Lung (tissue), 17 donors: ENCODE measurements at places on chromosomes 4 and X. TPM values are rescaled to one million over a fixed set of nuclear protein-coding genes. Genes with fewer than 3 reads are reported as not detected.

GRCh38 chrX:98065151-98065550 is 1181.4 kb downstream of the RPA4 start:
- H3K4me3 ChIP-seq, result no peak overlapping the region
- H3K27ac ChIP-seq, result no peak overlapping the region
- H3K27me3 ChIP-seq, result peaks cover 20% of the 10 kb centered on the region

DNA sequence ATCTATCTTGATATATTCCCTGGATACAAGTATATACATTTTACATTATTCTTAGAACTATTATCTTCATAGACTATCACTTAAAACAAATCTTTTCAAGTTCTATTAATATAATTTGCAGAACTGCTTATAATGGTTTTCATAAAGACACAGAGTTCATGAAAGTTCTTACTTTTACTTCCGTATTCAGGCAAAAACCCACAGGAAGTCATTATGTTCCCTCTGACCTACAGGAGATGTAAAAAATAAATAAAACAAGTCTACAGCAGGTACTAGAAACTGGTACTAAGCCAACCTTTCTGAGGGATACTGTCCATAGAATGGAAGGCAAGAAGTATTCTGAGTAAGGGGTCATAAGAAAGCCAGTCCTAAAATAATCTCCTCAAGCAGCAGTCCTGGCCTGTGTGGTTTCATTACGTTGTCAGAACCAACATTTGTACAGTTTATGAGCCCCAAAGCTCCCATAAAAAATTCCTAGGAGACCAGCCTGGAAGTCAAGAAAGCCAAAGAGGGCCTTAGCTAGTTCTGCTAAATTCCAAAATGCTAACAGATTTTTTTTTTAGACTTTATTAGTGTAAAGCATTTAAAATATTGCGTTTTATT is 68.6 kb downstream of the CAMK2D start:
- no peak overlapping the region for H3K4me3 ChIP-seq
- H3K4me1 ChIP-seq, result peaks cover 31% of the 10 kb centered on the region
- no peaks in the 10 kb centered on the region for H3K27me3 ChIP-seq
- H3K36me3 ChIP-seq, result peaks cover 2% of the 10 kb centered on the region
- no peak overlapping the region for H3K27ac ChIP-seq
- DNase-seq, result no peak

- no peaks in the 10 kb centered on the region for H3K27me3 ChIP-seq
- H3K27ac ChIP-seq, result no peak overlapping the region
- H3K36me3 ChIP-seq, result no peaks in the 10 kb centered on the region
- no peaks in the 10 kb centered on the region for H3K4me1 ChIP-seq
Observed at GRCh38 chr4:91758487-91758886, 545.3 kb upstream of the GRID2 start.

Gene FRAS1
- 53.8 TPM for total RNA-seq

GRCh38 chrX:109943740-109944092 is 59.2 kb upstream of the TMEM164 start:
- H3K4me1 ChIP-seq, result no peaks in the 10 kb centered on the region
- DNase-seq, result no peak
- no peak overlapping the region for H3K27ac ChIP-seq
- no peaks in the 10 kb centered on the region for H3K36me3 ChIP-seq
- peaks cover 22% of the 10 kb centered on the region for H3K27me3 ChIP-seq

DNA sequence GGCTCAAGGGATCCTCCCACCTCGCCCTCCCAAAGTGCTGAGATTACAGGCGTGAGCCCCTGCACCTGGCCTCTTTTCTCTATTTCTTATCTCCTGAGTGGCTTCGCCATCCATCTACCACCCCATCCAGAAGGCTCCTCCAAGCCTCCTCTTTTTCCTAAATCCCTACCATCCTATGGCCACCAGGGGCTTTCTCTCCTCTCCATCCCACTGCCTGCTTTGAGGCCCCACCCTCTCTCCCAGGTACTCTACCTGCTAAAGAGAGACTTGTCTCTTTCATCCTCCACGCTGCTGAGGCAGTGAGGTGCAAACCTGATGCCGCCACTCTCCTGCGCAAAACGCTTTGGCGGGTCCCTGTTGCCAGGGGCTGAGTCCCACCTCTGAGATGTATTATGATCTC is 7.0 kb downstream of the RS1 start:
- no peak overlapping the region for H3K27ac ChIP-seq
- no peak for DNase-seq
- no peaks in the 10 kb centered on the region for H3K27me3 ChIP-seq
- no peaks in the 10 kb centered on the region for H3K4me1 ChIP-seq

GRCh38 chrX:47078129-47079043 is at the start of gene RGN:
RGN (plus strand) TSS chrX:47078443; CDS start chrX:47081145, 2,702 bp downstream.
- no peaks in the 10 kb centered on the region for H3K4me1 ChIP-seq
- peak within 1 kb of the TSS; percentile 5 for H3K27ac ChIP-seq
- H3K4me3 ChIP-seq, result peak within 1 kb of the TSS; percentile 8

DNA sequence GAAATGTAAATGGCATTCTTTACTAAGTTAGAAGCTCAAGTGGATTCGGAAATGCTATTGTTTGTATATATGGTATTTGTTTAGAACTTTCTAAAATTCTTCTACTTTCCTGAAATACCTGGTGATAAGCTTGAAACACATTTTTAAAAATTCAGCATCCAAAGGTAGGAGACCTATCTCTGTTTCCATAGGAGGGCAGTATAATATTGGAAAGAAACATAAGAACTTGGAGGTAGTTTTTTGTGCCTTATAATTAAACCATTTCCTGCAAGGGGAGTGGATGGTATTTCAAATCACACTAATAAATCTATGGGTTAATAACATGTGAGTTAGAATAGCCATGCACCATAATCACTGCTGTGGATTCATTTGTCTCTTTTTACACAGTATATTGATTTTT is 217.4 kb upstream of the AADAT start:
- H3K27me3 ChIP-seq, result no peaks in the 10 kb centered on the region
- H3K27ac ChIP-seq, result no peak overlapping the region
- no peak for DNase-seq
- no peaks in the 10 kb centered on the region for H3K4me1 ChIP-seq
- H3K36me3 ChIP-seq, result no peaks in the 10 kb centered on the region

Gene BEND4
- total RNA-seq, result 0.09 TPM

Gene MSMO1
- total RNA-seq, result 135 TPM

- H3K27ac ChIP-seq, result no peak overlapping the region
- no peak for DNase-seq
- H3K4me3 ChIP-seq, result no peak overlapping the region
- H3K4me1 ChIP-seq, result no peaks in the 10 kb centered on the region
- no peaks in the 10 kb centered on the region for H3K27me3 ChIP-seq
Observed at GRCh38 chr4:22780317-22780716, 87.6 kb downstream of the GBA3 start.

- H3K27ac ChIP-seq, result no peak overlapping the region
- H3K4me1 ChIP-seq, result no peaks in the 10 kb centered on the region
- no peak overlapping the region for H3K4me3 ChIP-seq
Observed at GRCh38 chr4:173703021-173703420, 173.0 kb upstream of the HAND2 start.

Gene TMEM144
- total RNA-seq, result 17.3 TPM

Gene CRMP1
- total RNA-seq, result 2.1 TPM

GRCh38 chr4:101155945-101156344 is 191.4 kb downstream of the PPP3CA start:
- no peaks in the 10 kb centered on the region for H3K4me1 ChIP-seq
- no peak overlapping the region for H3K27ac ChIP-seq
- no peak for DNase-seq

DNA sequence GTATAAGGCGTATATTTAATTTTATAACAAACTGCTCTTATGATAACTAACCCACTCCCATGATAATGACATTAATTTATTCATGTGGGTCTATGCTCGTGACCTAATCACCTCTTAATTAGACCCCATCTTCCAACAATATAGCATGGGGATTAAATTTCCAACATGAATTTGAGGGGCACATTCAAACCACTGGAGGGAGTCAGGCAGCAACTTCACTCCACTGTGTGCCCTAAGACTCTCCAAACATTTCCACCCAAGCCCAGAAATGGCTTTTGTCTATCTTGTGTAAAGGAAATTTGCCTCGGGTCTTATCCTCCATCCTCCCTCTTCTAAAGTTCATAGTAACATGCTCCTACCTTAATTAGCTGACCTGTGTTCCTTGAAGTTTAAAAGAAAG is 616.1 kb upstream of the CPEB2 start:
- H3K4me3 ChIP-seq, result no peak overlapping the region
- H3K36me3 ChIP-seq, result no peaks in the 10 kb centered on the region
- H3K4me1 ChIP-seq, result no peaks in the 10 kb centered on the region

Gene FAM9B
- not detected for total RNA-seq

Gene FOXR2
- not detected for total RNA-seq

Gene PQBP1
- total RNA-seq, result 33.2 TPM

DNA sequence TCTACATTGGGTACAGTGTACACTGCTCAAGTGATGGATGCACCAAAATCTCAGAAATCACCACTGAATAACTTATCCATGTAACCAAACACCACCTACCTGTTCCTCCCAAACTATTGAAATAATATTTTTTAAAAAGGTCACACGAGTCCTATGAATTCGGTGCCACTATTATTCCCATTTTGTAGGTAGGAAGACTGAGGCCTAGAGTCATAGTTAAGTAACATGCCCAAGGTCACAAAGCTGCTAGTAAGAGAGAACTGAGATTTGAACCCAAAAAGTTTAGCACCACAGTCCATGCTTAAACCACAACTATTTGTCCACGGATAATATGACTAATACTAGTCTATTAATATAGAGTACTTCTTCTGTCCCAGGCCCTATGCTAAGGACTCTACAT is 2.7 kb downstream of the ARHGEF6 start:
- no peak for DNase-seq
- no peak overlapping the region for H3K27ac ChIP-seq
- no peaks in the 10 kb centered on the region for H3K36me3 ChIP-seq
- H3K4me1 ChIP-seq, result peaks cover 3% of the 10 kb centered on the region
- H3K4me3 ChIP-seq, result no peak overlapping the region

DNA sequence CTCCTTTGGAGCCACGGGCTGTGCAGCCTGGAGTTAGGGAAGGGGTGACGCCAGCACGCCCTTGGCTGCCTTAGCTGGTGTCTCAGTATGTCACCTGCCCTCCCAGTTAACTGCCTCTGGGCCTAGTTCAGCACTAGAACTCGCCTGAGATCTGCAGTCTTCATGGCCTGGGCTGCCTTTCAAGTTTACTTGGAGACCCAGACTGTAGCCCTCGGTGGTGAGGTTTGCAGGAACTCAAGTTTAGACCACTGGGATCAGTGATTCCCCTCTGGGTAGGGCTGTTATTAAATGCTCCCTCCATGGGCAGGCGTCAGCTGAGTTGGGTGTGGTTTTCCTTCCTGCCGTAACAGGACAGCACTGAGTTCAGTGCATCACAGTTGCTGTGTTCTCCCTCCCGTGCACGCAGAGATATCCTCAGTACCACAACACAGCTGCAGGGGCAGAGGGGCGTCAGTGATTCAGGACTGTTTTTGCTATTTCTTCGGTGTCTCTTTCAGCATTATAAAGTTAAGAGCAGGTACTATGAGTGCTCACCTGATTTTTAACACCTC is 30.5 kb downstream of the PLAC8 start:
- no peak overlapping the region for H3K27ac ChIP-seq
- no peaks in the 10 kb centered on the region for H3K27me3 ChIP-seq
- H3K4me3 ChIP-seq, result no peak overlapping the region
- peak; percentile 4 for DNase-seq

Gene GAGE1
- total RNA-seq, result 0.49 TPM

Gene ODAM
- 2.4 TPM for total RNA-seq

GRCh38 chr4:102362922-102363432 is 17.7 kb upstream of the SLC39A8 start:
- H3K4me1 ChIP-seq, result no peaks in the 10 kb centered on the region
- no peak for DNase-seq
- no peak overlapping the region for H3K4me3 ChIP-seq
- H3K36me3 ChIP-seq, result no peaks in the 10 kb centered on the region
- no peaks in the 10 kb centered on the region for H3K27me3 ChIP-seq

DNA sequence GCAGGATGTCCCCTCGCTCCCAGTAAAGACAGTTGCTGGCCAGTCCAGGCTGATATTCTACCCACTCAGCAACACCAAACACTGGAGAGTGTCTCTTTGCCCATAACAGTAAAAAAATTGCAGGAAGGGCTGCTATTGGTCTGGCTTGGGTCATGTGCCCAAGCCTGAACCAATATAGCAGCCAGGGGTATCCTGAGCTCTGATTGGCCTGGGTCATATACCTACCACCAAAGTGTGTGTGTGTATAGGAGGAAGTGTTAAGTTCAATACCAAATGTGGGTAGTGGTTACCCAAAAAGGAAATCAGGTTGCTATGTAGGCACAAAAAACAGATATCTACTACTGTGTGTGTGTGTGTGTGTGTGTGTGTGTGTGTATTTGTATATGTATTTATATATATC is 373.2 kb downstream of the BCOR start:
- H3K27me3 ChIP-seq, result peaks cover 8% of the 10 kb centered on the region
- no peak for DNase-seq
- no peaks in the 10 kb centered on the region for H3K36me3 ChIP-seq
- H3K27ac ChIP-seq, result no peak overlapping the region

GRCh38 chr4:188403272-188403671 is 264.0 kb downstream of the TRIML1 start:
- no peak for DNase-seq
- no peak overlapping the region for H3K27ac ChIP-seq
- no peaks in the 10 kb centered on the region for H3K27me3 ChIP-seq
- no peak overlapping the region for H3K4me3 ChIP-seq
- no peaks in the 10 kb centered on the region for H3K4me1 ChIP-seq

Gene SLC10A4
- not detected for total RNA-seq

Gene CLDN34
- 1.3 TPM for total RNA-seq

DNA sequence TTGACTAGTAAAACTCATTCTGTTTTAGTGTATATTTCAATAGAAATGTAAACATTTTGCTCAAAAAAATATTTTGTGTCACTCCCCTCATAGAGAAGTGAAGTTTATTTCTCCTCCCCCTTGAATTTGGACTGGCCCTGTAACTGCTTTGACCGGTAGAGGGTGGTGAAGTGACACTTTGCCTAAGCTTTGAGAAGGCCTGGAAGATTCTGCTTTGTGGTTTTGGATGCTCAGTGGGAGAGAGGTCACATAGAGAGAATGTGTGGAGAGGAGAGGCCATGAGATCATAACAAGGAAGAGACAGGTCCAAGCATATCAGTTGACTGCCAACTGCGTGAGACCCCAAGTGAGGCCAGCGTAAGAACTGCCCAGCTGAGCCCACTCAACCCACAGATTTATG is 19.1 kb upstream of the ARX start:
- no peak overlapping the region for H3K27ac ChIP-seq
- H3K4me3 ChIP-seq, result no peak overlapping the region
- H3K4me1 ChIP-seq, result no peaks in the 10 kb centered on the region
- DNase-seq, result no peak

Gene CYBB
- total RNA-seq, result 48.7 TPM

GRCh38 chr4:46839128-46839527 is 69.9 kb downstream of the COX7B2 start:
- no peak overlapping the region for H3K27ac ChIP-seq
- DNase-seq, result no peak

DNA sequence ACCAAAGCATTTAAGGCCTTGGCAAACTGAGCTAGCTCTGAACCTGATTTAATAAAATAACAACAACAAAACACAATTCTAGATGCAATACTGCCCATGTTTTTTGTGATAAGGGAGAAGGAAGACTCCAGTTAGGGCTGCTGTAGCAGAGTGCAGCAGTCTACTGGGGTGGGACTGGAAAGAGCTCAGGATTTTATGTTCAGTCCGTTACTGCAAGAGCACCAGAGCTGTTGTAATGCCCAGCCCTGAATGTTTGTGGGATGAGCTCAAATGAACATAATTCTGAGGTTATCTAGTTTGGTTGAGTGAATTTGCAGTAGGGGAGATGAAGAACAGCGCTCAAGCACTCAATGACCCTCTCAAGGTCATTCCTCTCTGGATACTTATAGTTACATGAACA is 743.8 kb downstream of the FAT4 start:
- H3K4me1 ChIP-seq, result no peaks in the 10 kb centered on the region
- no peak overlapping the region for H3K27ac ChIP-seq
- DNase-seq, result no peak
- no peaks in the 10 kb centered on the region for H3K27me3 ChIP-seq

Gene LIMCH1
- total RNA-seq, result 204 TPM
